Right renal cortex interstitium (tissue), 3 donors: ENCODE measurements at places on chromosomes 12 and 14.

GRCh38 chr12:59322473-59322872 is 273.4 kb upstream of the SLC16A7 start:
- DNase-seq = no peak

DNA sequence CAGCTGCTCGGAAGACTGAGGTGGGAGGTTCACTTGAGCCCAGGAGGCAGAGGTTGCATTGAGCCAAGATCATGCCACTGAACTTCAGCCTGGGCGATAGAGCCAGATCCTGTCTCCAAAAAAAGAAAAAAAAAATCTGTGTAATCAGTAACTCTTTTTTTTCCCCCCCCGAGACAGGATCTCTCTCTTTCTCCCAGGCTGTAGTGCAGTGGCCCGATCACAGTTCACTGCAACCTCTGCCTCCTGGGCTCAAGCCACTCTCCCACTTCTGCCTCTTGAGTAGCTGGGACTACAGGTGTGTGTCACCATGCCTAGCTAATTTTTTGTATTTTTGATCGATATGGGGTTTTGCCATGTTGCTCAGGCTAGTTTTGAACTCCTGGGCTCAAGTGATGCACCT is 113.6 kb downstream of the SYNE2 start:
- DNase-seq = no peak

- no peak for DNase-seq
Measured at GRCh38 chr12:121217761-121218160, 7.8 kb downstream of the P2RX4 start.

GRCh38 chr14:22593189-22593588 is 4.2 kb upstream of the DAD1 start:
- no peak for DNase-seq

DNA sequence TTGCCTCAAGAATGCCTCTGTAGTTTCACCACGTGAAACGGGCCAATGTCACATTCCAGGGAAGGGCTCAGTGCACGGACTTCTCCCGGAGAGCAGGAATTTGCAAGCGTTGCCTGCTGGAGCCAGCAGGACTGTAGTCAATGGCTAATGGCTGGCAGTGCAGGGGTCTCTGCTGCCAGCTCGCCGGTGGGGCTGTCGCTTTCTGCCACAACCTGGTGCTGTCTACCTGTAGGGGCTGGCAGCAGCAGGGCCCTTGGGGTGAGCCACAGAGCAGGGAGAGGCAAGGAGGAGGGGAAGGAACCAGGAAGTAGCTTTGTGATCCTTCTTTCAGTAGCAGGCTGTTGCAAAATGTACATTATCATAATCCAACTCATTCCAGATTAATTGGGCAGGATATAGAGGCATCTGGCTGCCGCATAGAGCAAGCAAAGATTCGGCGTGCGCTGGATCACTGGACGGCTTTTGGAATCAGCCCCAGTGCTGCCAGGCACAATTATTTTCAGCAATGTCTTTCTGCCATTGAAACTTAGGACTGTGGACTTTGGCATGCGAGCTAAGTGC is 114.1 kb downstream of the PAPOLA start:
- DNase-seq = no peak

DNA sequence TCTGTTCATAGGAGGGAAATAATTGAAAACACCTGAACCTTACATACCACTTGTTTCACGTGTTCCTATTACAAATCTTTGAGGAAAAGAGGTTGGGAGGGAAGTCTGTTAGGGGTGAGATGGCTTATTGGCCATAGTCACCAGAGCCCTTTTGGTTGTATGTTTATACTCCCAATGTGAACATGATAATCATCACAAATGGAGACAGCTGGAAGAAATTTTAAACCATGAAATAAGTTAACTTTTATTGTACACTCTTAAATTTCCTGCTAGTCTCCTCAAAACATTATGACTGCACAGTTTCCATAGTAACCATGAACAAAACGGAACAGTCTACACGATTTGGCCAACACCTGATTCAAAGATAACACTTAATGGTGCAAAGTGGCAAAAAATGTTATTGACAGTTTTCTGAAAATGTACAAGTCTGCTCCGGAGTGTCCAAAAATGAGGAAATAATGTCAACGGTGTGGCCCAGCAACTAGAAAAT is 56.9 kb downstream of the LMNTD1 start:
- DNase-seq = no peak

DNA sequence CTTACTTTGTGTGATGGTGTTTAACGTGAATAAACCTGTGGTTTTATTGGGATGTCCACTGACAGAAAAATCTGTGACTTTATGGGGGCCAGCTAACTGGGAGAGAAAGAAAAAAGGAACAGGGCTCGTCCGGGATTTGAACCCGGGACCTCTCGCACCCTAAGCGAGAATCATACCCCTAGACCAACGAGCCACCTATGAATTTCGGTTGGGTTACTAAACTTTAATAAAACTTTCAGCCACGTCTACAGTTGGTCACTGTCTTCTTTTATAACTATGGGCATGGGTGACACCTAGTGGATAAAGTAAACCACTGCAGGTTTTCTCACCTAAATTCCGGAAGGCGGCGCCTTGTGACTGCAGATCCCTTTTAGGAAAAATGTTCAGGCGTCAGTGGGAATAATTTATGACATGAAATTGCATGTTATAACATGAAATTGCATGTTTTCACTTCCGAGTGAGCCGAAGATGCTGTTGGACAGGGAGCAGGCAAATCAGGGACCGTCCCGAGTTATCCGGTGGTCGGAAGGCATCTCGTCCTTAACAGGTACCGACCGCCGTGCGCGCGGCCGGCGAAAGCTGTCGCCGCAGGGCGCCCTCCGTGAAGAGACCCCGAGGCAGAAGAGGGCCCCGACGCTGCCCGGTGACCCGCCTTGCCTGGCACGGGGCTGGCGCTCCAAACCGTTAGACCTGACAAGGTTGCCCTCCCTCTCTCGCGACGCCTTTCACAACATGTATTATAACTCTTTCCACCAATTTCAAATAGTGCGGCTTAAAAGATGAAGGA is 18.2 kb upstream of the RNASE12 start:
- DNase-seq = no peak

DNA sequence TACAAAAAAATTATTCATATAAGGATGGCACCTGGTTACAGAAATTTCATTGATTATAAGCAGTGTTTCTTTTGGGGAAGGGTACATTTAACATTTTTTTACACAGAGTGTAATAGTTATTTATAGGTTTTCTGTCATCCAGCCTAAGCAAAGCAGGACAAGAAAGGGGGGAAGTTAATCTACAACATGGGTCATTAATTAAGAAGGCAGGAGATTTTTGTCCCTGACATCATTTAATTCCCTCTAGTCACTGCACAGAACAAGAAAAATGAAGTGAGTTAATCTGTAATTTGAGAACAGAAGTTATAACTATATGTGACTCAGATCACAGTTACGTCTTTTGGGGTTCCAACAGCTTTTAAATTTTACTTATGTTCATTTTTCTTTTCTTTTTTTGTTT is 173.4 kb downstream of the PTPRO start:
- DNase-seq = no peak
